ENCODE measurements at places on chromosomes 7 and 10. TPM values are rescaled to one million over a fixed set of nuclear protein-coding genes. Genes with fewer than 3 reads are reported as not detected.

DNA sequence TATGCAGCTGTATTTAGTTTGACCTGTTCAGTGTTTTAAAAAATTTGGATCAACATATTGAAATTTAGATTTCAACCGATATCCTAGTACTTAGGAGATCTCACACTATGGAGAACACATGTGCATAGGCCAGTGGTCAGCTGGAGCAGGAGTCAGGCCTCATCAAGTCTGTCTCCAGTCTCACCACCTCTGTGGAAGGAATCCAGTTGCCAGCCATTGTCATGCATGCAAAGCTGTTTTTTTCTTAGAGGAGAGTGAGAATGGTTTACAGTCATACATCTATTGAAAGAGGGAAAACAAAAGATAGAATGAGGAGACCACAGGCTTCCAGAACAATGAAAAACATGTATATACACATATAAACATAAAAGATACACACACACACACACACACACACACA is 7.6 kb upstream of the CLEC5A start:
- no peak for DNase-seq
- H3K4me1 ChIP-seq: no peaks in the 10 kb centered on the region
- H3K36me3 ChIP-seq: no peaks in the 10 kb centered on the region

GRCh38 chr10:131654471-131655087 is 246.2 kb upstream of the PPP2R2D start:
- H3K4me1 ChIP-seq: peaks cover 3% of the 10 kb centered on the region
- DNase-seq: peak; percentile 9
- H3K4me3 ChIP-seq: no peak overlapping the region
- no peaks in the 10 kb centered on the region for H3K36me3 ChIP-seq

DNA sequence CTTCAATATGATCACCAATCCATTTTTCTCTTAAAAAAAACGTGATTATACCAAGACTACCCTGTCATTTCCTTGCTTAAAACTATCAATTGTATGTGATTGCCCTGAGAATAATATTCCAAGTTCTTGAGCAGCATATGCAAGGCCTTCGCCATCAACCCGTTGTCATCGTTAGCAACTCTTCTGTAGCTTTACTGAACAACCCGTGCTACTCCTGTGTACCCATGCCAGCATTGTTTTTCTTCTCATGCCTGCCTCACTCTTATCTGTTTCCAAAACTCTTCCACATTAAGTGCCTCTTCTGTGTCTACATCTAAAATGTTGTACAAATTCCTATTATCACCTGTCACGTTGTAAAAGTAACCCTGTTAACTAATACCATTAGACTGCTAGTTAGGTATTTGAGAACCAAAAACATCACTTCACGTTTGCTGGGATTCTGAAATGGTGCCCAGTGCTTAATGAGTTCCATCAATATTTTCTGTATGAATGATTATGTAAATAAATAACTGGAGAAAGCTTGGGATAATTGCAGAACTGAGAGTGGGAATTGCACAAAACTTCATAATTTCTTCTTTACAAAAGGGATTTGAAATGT is 10.5 kb downstream of the CAV2 start:
- H3K27ac ChIP-seq: no peak overlapping the region
- no peak overlapping the region for H3K4me3 ChIP-seq
- H3K27me3 ChIP-seq: no peaks in the 10 kb centered on the region
- no peaks in the 10 kb centered on the region for H3K4me1 ChIP-seq
- DNase-seq: no peak

DNA sequence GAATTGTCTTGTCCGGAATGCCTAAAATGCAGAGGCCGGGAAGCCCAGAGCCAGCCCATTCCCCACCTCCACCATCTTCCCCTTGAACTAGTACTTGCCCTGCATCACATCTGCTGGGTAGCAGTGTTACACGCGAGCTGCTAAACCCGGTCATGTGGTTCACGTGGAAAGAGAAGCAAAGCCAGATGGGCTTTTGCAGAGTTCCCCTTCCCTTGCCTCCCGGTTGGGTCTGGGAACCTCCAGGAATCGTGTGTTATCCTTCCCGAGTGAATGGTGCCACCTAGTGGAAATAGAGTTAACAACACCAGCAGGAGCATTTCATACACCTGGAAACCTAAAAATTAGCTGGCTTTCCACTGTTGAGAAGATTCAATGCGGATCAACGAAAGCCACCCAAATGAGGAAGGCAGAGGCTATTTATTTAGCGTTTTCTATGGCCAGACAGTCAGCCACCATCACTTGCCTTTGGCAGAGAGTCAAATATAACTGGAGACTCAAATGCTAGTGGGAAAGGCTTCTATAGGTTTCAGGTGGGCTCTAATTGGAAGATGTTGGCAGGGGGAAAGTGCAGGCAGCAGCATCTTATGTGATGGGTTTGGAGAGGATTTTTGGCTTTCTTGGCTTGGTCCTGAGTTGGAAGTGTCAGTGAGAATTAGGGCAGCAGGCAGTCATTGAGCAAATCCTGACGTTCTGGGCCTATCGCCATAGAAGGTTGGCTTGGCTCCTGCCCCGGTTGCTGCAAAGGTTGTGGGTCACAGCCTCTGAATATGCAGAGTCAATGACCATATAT is 12.9 kb upstream of the DENND2A start:
- H3K4me3 ChIP-seq: no peak overlapping the region
- peak; percentile 78 for DNase-seq
- H3K27ac ChIP-seq: no peak overlapping the region
- no peaks in the 10 kb centered on the region for H3K36me3 ChIP-seq

DNA sequence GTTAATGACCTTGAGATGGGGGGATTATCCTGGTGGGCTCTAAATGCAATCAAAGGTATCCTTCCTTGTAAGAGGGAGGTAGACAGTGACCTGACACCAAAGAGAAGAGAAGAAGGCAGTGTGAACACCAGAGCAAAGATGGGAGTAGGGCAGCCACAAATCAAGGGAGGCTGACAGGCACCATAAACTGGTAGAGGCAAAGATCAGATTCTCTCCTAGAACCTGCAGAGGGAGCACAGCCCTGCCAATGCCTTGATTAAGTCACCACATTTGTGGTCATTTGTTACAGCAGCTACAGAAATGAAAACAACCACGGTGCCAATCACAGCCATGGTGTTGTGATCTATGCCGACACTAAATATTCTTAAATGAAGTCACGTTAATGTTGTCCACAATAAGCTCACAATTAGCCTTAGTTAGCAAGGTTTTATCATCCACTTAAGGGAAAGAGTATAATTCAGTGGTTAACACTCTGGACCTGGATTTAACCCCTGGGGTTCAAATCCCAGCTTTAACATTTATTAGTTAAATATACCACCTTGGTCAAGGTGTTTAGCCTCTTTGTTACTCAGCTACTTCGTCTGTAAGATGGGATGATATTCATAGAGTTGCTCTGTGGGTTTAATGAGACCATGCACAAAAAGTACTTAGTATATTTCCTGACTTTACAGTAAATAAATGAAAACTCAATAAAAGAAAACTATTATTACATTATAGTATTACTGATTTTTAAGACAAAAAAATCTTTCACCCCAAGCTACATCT is 70.8 kb downstream of the SGMS1 start:
- H3K36me3 ChIP-seq: no peaks in the 10 kb centered on the region
- DNase-seq: peak; percentile 30
- peaks cover 49% of the 10 kb centered on the region for H3K4me1 ChIP-seq
- no peak overlapping the region for H3K4me3 ChIP-seq

The BICC1 gene
- total RNA-seq: 14.1 TPM

The ZPBP gene
- 92.2 TPM for total RNA-seq

The ZNF107 gene
- total RNA-seq: 9.4 TPM

The GATA3 gene
- total RNA-seq: 1.9 TPM
